Central memory CD8-positive, alpha-beta T cell (primary cell): ENCODE measurements at places on chromosomes 6 and 20.

DNA sequence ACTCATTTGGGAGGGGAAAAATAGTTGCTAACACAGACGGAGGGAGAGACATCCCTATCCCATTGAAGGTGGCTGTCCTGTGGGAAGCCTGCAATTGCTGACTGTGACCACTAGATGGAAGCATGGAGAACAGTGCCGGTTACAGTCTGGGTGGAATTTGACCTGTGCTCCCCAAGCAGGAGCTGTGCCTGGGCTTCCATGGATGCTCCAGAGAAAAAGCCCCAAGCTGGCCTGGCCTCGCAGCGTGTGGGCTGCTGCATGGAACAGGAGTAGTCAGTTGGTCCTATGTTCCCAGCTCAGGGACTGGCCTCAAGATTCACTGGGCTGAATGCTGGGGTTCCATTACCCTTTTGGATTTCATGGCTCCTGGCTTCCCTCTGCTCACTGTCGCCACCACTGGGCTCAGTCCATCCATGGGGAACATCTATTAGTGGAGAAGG is 116.3 kb upstream of the CHD6 start:
- no peaks in the 10 kb centered on the region for H3K27me3 ChIP-seq
- no peaks in the 10 kb centered on the region for H3K4me1 ChIP-seq
- DNase-seq = peak; percentile 16

DNA sequence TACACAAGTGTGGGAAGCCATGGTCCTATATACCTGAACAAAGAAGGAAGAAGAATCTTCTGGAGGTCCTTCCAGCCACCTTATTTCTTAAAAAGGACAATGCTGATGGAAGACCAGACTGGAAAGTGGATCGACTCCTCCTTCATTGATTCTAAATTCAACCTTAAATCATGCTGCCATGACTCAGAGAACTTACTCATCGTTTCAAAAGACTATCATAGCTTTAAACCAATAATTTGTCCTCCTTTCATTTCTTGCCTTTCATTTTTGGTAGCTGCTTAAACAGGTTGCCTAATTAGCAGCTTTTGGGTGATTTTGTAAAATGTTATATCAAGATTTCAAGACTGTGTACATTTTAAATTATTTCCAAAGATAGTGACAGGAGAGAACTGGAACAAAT is 60.8 kb downstream of the RTN4IP1 start:
- H3K36me3 ChIP-seq = peaks cover 53% of the 10 kb centered on the region
- no peak overlapping the region for H3K4me3 ChIP-seq
- no peak overlapping the region for H3K27ac ChIP-seq
- H3K4me1 ChIP-seq = no peaks in the 10 kb centered on the region
- no peak for DNase-seq

- no peak overlapping the region for H3K4me3 ChIP-seq
- H3K27me3 ChIP-seq = no peaks in the 10 kb centered on the region
- DNase-seq = no peak
- no peak overlapping the region for H3K27ac ChIP-seq
- no peaks in the 10 kb centered on the region for H3K4me1 ChIP-seq
Measured at GRCh38 chr6:114271405-114271804, 71.4 kb downstream of the HS3ST5 start.

DNA sequence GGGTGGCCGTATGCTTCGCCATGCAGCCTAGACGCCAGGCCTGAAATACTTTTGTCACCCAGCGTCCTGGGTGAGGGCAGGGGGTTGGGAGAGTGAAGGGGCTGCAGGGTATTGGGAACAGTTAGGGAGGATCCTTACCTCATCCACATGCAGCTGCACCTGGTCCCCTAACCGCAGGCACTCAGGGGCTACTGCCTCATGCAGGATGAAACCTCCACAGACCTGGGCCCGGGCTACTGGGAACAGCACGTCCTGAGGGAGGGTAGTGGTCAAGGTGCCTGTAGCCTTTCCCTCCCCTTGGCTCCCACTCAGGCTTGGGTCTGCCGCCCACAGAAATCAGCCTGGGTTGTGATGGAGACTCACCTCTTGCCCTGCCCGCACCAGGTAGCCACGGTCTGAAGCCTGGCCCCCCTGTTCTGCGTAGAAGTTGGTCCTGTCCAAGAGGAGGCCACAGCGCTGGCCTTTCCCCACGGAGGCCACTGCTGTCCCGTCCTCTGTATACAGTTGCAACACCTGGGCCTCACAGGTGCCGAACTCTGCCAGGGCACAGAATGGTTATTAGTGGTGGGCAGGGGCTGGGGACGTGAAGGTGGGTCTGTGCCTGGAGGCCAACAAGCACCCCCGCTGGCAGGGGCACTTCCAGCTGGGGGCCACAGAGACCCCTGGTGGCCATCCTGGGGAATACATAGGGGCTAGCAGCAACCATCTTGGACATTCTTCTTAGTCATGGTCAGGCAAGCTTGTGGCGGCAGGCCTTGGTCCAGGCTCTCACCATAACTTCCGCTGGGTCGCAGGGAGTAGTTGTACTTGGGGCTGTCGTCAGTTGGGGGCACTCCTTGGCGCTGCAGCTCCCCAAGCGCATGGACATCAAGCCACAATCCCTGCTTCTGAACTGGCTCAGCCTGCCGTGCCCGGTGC is 8.6 kb downstream of the AARS2 start:
- no peak overlapping the region for H3K4me3 ChIP-seq
- H3K27me3 ChIP-seq = no peaks in the 10 kb centered on the region
- peaks cover 25% of the 10 kb centered on the region for H3K36me3 ChIP-seq
- H3K4me1 ChIP-seq = peaks cover under 1% of the 10 kb centered on the region
- no peak for DNase-seq
- H3K27ac ChIP-seq = no peak overlapping the region

DNA sequence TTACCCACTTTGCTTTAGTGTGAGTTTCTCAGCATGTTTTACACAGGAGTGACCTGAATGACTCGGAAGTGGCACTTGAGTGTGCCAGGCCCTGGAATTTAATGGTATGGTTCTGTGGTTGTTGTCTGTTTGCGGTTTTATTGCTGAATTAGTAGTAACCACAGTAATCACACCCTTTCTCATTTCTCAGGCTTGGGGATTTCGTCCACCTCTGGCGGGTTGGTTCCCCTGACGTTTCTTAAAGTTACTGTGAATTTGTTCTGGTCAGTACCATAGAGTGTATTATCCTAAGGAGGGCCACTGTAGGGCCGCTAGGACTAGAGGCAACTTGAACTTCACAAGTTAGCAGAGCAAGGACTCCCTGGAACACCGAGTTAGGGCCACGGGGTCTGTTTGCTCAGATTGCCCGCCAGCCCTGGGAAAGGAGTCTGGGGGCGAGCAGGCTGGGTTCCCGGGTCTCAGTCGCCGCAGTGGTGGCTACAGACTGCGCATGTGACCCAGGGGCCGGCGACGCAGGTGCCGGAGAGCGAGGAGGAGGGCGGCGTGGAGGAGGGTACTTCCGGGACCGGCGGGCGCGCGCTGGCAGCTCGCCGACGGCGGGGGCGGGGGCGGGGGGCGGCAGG is 546 bp upstream of the KLHL32 start:
- H3K36me3 ChIP-seq = peaks cover 28% of the 10 kb centered on the region
- no peak for DNase-seq
- no peaks in the 10 kb centered on the region for H3K27me3 ChIP-seq
- peak overlapping the region; percentile 97 for H3K27ac ChIP-seq
- H3K4me1 ChIP-seq = peaks cover 29% of the 10 kb centered on the region

DNA sequence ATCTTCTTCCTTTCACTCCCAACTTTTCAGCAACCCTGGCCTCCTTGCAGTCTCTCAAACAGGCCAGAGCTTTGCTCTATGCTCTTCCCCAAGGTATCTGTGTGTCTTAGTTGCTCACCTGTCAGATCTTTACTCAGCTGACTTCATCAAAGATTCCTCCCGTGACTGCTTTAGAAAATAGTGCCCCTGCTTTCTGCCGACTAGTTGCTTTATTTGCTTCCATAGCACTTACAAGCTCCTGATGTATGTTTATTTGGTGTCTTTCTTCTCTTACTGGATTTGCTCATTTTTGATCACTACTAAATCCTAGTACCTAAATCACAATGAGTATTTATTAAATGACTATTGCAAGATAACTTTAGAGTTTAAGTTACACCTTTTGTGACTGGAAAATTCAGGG is 5.9 kb downstream of the NDUFAF5 start:
- no peak overlapping the region for H3K4me3 ChIP-seq
- H3K27ac ChIP-seq = peak overlapping the region; percentile 10
- no peak for DNase-seq
- H3K36me3 ChIP-seq = peaks cover 43% of the 10 kb centered on the region
- no peaks in the 10 kb centered on the region for H3K27me3 ChIP-seq
- peaks cover 31% of the 10 kb centered on the region for H3K4me1 ChIP-seq
